ENCODE measurements at places on chromosomes 12 and 14.

DNA sequence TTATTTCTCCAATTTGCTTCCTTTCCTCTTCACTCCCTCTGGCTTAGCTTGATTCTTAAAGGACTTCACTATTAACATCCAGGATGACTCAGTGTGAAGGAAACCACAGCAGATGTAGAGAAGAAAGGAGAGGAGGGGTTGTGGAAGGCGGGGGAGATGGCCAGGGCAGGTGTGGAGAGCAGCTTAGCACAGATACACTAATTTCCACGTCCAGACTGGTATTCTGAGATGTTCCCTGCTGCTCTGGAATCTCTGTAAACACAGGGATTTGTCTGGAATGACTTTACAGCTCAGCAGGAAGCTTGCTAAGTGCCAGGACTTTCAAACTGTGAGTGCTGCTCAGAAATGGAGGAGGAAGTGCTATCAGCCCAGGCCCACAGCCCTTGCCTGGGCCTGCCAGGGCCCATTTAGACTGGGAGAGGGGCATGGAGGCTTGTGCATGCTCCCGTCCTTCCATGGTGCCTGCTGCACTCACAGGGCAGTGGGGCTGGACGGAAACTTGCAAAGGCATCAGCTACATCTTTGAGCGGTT lies 202.5 kb upstream of the DDHD1 start:
- peak; percentile 94 for DNase-seq

DNA sequence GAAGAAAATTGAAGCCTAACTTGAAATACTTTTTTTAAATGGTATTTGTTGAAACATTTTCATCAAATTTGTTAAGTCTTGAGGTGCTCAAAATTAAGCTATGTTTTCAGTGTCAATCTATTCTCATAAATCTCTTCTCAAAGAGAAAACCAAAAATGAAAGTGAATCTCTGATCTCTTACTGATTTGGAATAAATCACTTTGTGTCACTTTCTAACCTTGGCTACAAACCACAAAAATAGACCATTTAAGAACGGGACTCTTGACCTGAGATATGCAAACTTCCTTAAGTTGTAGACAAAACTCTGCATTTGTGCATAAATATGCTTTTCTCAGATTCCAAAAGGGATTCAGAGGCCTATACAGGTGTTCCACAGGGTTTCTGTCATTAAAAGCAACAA lies 192.9 kb downstream of the SEC23A start:
- DNase-seq, result no peak

- DNase-seq, result no peak
These were observed 525.4 kb downstream of the FUT8 start for GRCh38 chr14:65937960-65938316.

DNA sequence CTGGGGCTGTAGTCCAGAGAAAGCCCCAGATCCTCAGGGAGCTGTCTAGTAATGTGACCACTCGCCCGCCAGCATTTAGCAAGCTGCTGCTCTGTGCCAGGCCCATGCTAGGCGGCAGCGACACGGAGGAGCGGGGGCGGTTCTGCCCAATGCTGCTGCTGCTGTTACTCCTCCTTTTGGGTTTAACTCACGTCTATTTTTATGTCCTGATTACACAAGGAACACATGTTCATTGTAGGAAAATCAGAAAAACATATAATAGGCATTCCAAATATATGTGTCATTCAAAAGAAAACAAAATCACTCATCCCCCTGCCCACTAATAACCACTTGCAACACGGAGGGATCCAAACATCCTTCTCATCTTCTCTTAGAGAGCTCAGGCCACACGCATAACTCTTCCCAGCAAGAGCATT lies 30.4 kb downstream of the CCDC92 start:
- DNase-seq, result peak; percentile 79

- DNase-seq, result peak; percentile 12
These were observed 4.5 kb downstream of the ALKBH2 start for GRCh38 chr12:109088818-109089217.

- DNase-seq, result no peak
These were observed 3.7 kb upstream of the COX8C start for GRCh38 chr14:93343266-93343665.

DNA sequence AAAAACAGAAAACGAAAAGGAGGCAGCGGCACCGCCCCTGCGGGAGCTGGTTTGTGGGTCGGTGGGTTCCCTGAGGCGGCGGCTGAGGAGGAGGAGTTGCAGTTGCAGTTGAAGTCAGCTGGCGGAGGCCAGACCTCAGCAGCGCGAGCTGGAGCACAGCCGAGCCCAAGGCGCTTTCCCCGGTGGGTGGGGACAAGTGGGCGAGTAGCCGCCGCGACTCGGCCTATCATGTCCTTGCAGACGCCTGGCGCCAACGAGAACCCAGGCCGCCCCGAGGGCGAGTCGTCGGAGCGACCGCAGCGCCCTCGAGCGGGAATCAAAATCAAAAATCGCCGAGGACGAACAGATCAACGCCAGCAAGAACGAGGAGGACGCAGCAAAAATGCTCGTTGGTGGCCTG lies 12.7 kb upstream of the CLEC1A start:
- no peak for DNase-seq

- DNase-seq, result no peak
These were observed 566.9 kb downstream of the NRXN3 start for GRCh38 chr14:78737116-78737515.

GRCh38 chr12:90407841-90408240 lies 547.1 kb downstream of the CCER1 start:
- no peak for DNase-seq

DNA sequence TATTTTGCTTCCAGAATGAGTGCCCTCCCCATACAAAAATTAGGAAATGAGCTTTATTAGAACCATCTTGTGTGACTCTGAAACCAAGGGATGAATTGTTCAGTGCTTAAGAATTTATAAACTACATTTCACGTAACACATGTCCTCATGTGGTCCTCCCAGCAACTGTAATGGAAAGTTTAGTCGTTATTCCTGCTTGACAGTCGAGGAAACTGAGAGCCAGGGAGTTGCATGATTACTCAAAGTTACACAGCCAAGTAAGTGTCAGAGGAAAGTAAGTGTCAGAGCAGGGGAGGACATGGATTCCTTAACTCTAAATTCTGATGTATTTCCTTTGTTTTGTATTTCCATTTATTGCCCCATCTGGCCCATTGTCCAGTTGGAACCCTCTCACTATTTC lies 453.9 kb downstream of the FUT8 start:
- DNase-seq, result peak; percentile 41

DNA sequence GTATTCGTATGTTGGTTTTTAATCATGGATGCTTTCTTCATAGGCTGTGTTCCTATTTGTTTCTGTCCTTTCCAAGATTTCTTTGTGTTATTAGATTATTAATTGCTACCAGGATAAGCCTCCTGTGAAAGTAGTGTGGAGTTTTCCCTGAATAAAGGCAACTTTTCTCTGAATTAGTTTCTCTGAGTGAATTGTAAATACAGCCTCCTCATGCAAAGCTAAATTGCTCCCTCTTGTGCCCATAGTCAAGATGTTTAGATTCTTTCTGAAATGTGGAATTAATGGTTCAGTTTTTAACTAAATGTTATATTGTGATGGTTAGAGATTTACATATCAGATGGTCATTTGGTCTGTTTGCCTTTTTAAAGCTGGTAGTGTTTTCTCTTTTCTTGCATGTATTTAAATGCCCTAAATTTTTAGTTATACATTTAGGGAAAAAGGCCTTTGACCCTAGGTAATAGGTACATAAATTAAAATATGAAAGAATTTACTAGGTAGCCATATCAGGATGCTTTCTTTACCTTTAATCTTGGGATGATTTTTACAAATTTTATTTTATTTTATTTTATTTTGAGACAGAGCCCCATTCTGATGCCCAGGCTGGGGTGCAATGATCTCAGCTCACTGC lies 8.9 kb downstream of the APAF1 start:
- peak; percentile 62 for DNase-seq

- DNase-seq, result no peak
These were observed 17.8 kb upstream of the CIT start for GRCh38 chr12:119894916-119895315.

DNA sequence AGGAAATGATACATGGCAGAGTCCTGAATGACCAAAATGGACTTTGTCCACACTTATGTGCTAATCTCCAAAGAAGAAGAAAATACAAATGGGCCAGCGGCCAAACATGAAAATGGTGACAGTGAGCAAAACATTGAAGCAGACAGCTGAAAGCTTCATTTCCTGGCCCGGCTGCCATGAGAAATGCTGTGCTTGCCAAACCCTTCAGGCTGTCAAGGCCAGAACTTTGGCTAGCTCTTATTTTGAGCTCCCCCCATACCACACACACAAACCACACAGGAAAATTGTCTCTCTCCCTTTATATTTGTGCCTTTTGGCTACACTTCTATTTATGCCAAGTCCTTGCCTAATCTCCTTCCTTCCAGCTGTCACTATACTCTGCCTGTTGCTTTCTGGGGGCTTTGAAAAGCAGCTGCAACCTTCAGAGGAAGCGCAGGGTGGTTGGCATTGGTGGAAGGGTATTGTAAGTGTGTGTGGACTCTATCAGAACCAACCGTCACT lies 323.8 kb downstream of the RAD51B start:
- DNase-seq, result peak; percentile 90
